ENCODE measurements at places on chromosomes 4 and X. TPM values are rescaled to one million over a fixed set of nuclear protein-coding genes. Genes with fewer than 3 reads are reported as not detected.

- DNase-seq = no peak
Measured at GRCh38 chr4:53620956-53621355, 29.7 kb upstream of the LNX1 start.

DNA sequence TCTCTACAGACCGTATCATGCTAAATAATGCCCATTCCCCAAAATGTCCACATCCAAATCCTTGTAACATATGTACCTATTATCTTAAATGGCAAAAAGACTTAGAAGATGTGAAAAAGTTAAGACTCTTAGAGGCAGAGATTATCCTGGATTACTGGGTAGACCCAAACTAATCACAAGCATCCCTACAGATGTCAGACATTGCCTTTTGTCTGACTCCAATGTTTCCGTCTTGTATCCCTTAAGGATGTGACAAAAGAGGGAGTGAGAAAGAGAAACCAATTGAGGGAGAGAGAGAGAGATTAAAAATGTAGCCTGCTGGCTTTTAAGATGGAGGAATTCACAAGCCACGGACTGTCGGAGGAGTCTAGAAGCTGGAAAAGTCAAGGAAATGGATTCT, 401.9 kb upstream of the FSTL5 start:
- DNase-seq = no peak

- DNase-seq = no peak
Measured at GRCh38 chr4:142030010-142030409, 393.6 kb downstream of the IL15 start.

- DNase-seq = no peak
Measured at GRCh38 chr4:110138551-110138950, 59.9 kb downstream of the ELOVL6 start.

- DNase-seq = no peak
Measured at GRCh38 chr4:16993956-16994840, 95.8 kb upstream of the LDB2 start.

DNA sequence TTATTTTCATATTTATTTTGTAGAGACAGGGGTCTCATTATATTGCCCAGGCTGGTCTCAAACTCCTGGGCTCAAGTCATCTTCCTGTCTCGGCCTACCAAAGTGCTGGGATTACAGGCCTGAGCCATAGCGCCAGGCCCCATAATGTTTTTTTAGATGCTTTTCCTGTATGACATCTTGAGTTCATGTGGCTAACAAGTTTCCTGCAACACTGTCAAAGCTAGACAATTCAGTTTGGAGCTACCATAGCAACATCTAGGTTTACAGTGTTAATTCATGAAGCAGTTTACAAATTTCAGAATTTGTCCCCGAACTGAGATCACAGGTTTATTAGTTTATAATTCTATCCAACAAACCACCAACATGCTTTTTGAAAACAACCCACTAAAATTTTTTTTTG, 6.4 kb upstream of the IL13RA2 start:
- DNase-seq = no peak

DNA sequence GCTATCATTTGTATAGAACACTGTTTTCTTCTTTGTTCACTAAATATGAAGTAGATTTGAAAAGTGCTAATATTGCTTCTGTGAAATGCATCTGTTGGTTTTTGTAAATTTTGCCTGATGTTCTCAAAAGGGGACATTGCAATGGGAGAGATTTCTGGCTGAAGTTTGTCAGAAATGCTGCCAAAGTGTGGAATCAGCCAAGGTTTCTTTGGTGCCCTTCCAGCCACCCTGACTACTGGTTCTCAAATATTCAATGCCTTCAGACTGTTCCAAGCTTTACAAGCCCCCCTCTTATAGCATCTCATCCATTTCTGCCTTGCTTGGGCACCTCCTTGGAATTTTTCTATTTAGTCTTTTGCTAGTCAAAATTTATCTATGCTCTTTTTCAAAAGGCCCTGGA, 60.6 kb upstream of the TMLHE start:
- no peak for DNase-seq

DNA sequence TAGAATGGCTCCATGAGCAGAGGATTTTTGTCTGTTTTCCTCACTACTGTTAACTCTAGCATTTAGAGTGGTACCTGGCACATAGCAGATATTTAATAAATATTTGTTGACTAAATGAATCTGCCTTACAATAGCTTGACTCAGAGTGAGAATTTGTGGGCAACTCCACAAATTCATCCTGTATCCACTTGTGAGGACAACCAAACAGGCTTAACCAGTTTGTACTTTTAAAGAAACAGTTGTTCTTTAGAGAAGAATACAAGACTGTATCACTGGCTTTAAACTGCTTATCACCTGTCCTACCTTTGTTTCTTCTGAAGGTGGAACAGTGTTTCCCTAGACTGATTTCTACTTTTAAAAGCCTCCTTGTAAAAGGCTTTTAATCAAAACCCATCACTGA, 141.3 kb upstream of the SH3RF1 start:
- no peak for DNase-seq

- no peak for DNase-seq
Measured at GRCh38 chr4:19650903-19651864, 600.5 kb upstream of the SLIT2 start.

Gene TEX13B
- not detected for polyA plus RNA-seq

Gene AKAP4
- polyA plus RNA-seq = not detected

Gene KIF4A
- 0.66 TPM for polyA plus RNA-seq

Measured in lung (tissue), 17 donors.